Activated CD8-positive, alpha-beta T cell treated with anti-CD3 and anti-CD28 coated beads for 36 hours (primary cell): ENCODE measurements at places on chromosomes 7 and 10. TPM values are rescaled to one million over a fixed set of nuclear protein-coding genes. Genes with fewer than 3 reads are reported as not detected.

Gene CTTNBP2
- not detected for total RNA-seq

Gene CHST15
- 0.81 TPM for total RNA-seq

Gene RPEL1
- not detected for total RNA-seq

Gene FEZF1
- not detected for total RNA-seq

Gene OGDHL
- total RNA-seq = 0.68 TPM

Gene CYP17A1
- total RNA-seq = not detected
